ENCODE measurements at places on chromosomes 16 and 17. TPM values are rescaled to one million over a fixed set of nuclear protein-coding genes. Genes with fewer than 3 reads are reported as not detected.

Gene TMEM235
- total RNA-seq: not detected

Gene MARVELD3
- total RNA-seq: not detected

Gene CDRT15
- not detected for total RNA-seq

Gene NPIPB6
- total RNA-seq: 1.4 TPM

Gene KRT222
- 0.57 TPM for total RNA-seq

Gene CHRNE
- 71.1 TPM for total RNA-seq

Gene FOXJ1
- not detected for total RNA-seq

Gene SALL1
- total RNA-seq: 7.5 TPM

Gene WNT9B
- total RNA-seq: 2.4 TPM

Gene COQ9
- total RNA-seq: 133 TPM

Gene VMO1
- total RNA-seq: 0.45 TPM

Gene MYLK3
- total RNA-seq: 285 TPM

Gene RSKR
- 4.3 TPM for total RNA-seq
